ENCODE measurements at places on chromosomes 11 and 22.

DNA sequence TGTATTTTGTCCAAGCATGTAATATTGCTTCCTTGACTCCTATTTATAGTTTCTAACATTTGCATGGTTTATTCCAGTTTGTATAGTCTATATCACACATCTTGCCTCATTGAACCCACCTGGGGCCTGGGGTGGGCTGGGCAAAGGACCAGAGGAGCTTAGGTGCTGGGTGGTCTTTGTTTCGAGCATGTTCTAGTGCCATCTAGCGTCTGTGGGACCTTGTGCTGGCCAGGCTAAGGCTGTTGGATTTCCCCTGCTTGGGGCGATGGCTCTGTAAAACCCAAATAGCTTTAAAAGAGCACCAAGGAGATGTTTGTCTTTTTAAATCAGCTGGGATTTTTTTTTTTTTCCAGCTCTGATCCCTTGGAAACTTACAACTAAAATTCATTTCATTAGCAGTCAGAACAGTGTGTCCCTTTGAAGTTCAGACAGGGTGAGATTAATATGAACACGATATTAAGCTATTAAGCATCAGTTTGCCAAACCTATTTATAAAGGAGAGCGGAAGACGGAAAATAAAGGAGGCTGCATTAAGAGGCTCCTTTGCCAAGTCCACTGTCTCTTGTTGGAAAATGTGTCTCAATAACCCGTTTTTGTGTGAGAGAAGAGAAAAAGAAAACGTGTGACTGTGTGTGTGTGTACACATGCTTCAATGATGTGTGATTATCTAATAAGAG lies 157.4 kb downstream of the COMMD9 start:
- no peak for DNase-seq

- no peak for DNase-seq
Measured at GRCh38 chr11:60750911-60751310, 5.8 kb upstream of the MS4A15 start.

GRCh38 chr22:39215426-39216142 lies 29.2 kb downstream of the PDGFB start:
- DNase-seq: no peak

- no peak for DNase-seq
Measured at GRCh38 chr22:49527611-49528419, 299.9 kb downstream of the BRD1 start.

GRCh38 chr11:28323621-28324020 lies 215.4 kb downstream of the METTL15 start:
- no peak for DNase-seq

- no peak for DNase-seq
Measured at GRCh38 chr22:25623851-25624250, 59.4 kb downstream of the GRK3 start.

GRCh38 chr11:117600234-117600783 lies 196.7 kb downstream of the DSCAML1 start:
- no peak for DNase-seq

- DNase-seq: no peak
Measured at GRCh38 chr11:128179512-128179911, 407.8 kb downstream of the ETS1 start.

GRCh38 chr22:46561435-46561905 lies 24.1 kb upstream of the CELSR1 start:
- no peak for DNase-seq

GRCh38 chr11:125257751-125258150 lies 93.2 kb downstream of the PKNOX2 start:
- DNase-seq: no peak

- DNase-seq: no peak
Measured at GRCh38 chr11:68202165-68202564, 10.9 kb downstream of the KMT5B start.

GRCh38 chr11:86473991-86474833 lies 99.5 kb downstream of the CCDC81 start:
- no peak for DNase-seq

- DNase-seq: no peak
Measured at GRCh38 chr11:93577286-93577685, 34.1 kb upstream of the SMCO4 start.

DNA sequence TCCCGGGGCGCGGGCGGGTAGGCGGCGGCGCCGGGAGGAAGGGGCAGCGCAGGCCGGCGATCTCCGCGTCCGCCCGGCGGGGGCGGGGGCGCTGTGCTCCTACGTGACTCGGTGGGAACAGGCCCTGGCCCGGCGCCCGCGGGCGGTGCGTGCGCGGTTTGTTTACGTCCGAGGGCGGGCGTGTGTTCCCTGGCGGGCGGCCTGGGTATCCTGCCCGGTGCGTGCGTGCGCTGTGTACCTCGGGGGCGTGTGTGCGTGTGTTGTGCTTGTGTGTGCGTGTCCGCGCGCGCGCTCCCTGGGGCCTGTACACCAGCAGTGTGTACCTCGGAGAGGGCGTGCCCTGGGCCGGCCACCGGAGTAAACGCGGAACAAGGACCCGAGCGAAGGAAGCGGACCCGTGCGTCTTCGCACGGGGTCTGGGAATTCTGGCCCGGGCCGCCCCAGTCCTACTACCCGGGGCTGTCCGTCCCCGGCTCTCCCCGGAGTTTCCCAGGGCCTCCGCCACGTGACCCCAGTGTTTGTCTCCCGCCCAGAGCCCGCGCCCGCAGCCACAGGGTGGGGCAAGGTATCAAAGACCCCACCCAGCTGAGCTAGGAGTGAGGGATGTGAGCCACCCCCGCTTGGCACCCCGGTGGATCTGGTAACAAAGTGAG lies 769 bp downstream of the MAFF start:
- peak; percentile 41 for DNase-seq

- DNase-seq: no peak
Measured at GRCh38 chr22:27420817-27421361, 380.7 kb downstream of the MN1 start.

DNA sequence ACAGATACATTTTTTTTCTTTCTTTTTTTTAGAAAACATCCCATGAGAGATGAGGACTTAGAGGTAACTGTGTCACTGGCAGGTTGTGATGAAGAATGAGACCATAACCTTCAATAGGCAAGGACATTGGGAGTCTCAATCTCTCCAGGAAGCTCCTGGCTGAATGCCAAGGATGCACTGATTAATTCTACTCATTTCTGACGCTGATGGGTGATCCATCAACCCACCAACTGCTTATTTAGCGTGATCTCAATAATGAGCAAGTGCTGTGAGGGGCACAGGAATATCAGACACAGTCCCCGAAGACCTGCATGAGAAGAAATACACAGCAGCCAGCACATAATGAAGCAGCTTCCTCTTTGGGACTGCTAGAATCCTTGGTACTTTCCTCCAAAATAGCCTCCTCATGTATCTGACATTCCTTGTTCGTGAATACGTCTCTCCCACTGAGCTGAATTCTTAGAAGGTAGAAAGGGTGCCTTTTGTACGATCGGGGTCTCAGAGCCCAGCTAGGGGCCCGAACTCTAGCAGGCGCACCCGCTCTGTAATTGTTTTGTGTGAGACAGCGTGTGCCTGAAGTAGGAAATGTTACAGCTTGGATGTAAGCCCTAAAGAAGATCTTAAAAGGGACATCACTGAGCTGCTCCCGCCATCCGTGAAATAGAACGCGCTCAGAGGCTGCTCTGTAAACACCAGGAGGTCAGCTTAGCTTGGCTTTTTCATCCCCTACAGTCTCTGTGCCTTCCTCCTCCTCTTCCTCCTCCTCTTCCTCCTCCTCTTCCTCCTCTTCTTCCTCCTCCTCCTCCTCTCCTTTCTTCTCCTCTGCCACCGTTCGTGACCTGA lies 7.2 kb downstream of the CLMP start:
- no peak for DNase-seq

DNA sequence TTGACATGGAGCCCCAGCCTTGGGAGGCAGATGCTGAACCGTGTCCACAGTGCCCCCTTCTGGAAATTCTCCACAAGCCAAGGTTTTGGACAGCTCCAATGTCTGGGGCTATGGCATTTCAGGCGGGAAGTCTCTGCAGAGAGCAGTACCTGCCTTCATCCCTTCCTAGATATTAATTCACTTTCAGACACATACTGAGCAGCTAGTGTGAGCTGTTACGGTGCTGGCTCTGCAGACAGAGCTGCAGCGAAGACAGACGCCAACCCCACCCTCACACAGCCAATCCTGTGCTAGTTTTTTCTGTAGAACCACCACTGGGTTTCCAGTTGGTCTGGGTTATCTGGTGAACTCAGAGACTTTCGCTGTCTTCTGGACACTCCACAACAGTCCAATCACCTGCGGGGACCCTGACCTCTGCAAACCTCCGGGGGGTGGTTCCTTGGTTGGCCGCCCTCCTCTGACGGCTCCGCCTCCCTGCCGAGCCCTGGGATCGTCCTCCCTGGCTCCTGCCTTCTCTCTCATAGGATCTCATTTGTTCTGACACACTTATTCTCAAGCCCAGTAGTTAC lies 9.1 kb downstream of the LMF2 start:
- peak; percentile 41 for DNase-seq

GRCh38 chr11:18723991-18724390 lies 2.0 kb downstream of the IGSF22 start:
- no peak for DNase-seq

DNA sequence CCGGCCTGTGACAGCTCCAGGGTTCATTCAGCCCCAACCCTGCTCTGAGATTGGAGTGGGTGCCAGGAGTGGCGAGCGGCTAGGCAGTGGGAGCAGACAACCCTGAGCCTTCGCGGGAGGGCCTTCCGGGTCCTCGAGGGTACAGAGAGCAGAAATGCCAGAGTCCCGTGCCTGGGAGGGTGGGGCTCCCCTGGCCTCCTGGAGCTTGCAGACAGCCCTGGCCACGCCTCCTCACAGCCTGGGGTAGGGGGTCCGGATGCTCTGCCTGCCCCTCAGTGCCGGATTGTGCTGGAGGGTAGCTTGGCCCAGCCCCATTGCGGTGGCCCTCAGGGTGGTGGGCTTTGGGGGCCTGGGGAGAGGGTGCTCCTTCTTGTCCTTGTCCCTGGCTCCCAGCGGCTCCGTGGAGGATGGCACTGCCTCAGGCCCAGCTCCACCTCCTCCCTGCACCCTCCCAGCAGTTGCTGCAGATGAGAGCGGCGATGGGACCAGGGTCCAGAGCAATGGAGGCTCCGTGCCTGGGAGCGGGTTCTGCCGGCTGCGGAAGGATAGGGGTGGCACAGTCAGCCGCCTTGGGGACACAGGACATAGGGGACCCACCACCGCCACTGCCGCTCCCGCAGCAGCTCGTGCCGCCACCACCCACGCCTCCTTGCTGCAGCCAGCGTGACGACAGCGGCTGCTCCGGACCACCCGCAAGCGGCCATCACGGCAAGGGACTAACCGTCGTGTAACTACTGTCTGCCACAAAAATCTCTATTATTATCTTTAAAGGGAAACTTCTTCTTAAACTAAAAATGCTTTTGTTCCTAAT lies 34.9 kb upstream of the OR10G7 start:
- DNase-seq: no peak

DNA sequence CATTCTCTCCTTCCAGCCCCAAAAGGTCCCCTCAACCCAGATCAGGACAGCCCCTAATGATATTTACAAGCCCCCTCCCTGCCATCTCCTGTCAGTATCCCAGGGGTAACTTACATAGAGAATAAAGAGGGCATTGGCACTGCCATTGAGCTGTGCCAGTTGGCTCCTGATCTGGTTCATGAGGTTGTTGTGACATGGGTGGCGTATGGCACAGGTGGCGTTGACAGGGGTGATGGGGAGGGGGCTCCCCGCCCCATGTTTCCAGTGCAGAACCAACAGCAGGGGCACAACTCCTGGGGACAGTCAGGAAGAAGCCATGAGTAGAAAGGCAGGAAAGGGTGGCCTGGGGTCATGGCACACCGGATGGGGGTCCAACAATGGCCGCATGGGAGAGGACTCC lies 1.9 kb downstream of the LIF start:
- no peak for DNase-seq

GRCh38 chr11:15692739-15693138 lies 578.0 kb downstream of the INSC start:
- DNase-seq: no peak

GRCh38 chr11:6616596-6617250 lies 2.5 kb downstream of the TPP1 start:
- DNase-seq: no peak
